NCI-H2171 (cell line): ENCODE measurements at places on chromosomes 1 and 21.

- DNase-seq, result peak; percentile 35
These were observed 4.6 kb downstream of the MTARC1 start for GRCh38 chr1:220791285-220791684.

- DNase-seq, result no peak
These were observed 74.0 kb upstream of the EXO1 start for GRCh38 chr1:241773991-241774390.

DNA sequence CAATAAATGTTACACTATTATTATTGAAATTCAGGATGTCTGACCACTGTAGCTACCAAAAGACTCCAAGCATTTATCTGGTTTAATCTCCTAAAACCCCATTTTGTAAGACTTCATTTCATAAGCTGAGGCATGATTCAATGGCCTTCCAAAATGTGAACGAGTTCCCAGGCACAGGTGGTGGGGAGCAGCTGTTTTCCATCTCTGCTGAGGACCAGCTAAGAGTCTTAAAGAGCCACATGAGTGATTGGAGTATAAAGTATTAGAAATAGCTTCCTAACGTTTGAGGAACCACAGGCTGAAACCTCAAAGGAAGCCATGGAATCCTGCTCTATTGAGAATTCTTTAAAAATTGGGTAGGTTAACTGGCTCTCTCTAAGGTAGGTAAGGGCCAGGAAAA is 44.9 kb downstream of the SEC16B start:
- DNase-seq, result no peak

GRCh38 chr1:168825820-168826219 is 96.8 kb upstream of the DPT start:
- DNase-seq, result no peak

DNA sequence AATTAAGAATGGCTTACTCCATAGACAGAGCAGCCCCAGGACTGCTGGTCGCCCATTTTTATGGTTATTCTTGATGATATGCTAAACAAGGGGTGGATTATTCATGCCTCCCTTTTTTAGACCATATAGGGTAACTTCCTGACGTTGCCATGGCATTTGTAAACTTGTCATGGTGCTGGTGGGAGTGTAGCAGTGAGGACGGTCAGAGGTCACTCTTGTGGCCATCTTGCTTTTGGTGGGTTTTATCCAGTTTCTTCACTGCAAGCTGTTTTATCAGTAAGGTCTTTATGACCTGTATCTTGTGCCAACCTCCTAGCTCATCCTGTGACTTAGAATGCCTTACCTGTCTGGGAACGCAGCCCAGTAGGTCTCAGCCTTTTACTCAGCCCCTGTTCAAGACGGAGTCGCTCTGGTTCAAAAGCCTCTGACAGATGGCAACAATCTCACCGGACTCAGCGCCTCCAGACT is 5.2 kb upstream of the AGPAT3 start:
- no peak for DNase-seq
